Kidney capillary endothelial cell (primary cell): ENCODE measurements at places on chromosomes 1 and 21.

GRCh38 chr1:158255656-158256055, 1.4 kb downstream of the CD1A start:
- no peak for DNase-seq

GRCh38 chr1:78715181-78715661, 65.6 kb downstream of the IFI44 start:
- DNase-seq = no peak

GRCh38 chr1:51897699-51898031, 19.1 kb upstream of the NRDC start:
- DNase-seq = peak; percentile 94

DNA sequence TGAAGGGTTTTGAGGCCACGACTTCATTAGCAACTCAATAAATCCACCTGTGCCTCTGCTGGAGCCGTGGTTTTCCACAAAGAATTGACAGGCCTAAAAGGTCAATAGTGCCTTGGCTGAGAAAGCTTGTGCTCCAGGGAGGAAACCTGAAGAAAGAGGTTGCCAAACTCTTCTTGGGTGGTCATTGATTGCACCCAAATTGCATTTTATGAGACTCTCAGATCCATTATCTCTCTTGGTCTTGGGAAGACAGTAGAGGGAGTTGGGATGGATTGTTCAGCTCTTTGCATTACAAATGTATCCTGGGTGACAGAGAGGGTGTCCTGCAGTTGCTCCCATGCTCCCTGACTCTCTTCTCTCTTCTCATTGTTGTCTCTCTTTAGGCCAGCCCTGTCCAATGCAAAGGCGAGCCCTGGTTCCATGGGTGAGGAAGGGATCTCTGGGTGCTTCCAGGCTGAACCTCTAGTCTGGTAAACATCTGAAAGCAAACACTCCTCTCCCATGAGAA, 46.1 kb upstream of the HTR1D start:
- no peak for DNase-seq

- DNase-seq = no peak
These were observed 62.8 kb downstream of the CNST start for GRCh38 chr1:246629030-246629429.

DNA sequence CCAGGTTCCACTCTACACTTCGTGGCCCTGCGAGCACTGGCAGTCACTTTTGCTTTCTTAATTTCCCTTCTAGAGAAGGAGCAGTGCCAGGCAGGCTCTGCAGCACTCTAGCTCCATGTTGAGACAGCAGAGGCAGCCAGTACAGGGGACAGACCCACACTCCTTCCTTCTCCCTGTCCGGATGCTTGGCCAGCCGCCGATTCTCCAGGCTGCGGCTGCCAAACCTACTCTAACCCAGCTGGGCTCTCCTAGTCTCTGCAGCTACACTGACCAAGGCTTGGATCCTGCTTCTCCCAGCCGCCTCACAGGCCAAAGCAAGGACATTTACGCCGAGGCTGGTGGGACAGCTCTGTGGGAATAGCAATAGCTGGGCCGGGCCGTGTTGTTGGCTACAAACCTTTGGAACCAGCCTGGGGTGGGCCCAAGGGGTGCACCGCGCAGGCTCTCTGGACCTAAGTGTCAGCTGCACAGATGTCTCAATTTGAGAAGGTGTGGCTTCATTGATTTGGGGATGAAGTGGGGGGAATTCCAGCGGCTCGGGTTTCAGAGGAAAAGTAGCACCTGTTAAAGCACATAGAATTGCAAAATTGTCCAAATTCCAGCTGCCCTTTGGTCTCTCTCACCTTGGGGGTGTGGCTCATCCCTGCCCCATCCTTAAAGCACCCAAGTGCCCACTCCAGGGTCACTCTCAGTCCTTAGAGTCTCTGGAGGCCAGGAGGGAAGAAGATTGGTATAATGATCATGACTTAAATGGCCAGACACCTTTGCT, 3.2 kb downstream of the BARHL2 start:
- no peak for DNase-seq

DNA sequence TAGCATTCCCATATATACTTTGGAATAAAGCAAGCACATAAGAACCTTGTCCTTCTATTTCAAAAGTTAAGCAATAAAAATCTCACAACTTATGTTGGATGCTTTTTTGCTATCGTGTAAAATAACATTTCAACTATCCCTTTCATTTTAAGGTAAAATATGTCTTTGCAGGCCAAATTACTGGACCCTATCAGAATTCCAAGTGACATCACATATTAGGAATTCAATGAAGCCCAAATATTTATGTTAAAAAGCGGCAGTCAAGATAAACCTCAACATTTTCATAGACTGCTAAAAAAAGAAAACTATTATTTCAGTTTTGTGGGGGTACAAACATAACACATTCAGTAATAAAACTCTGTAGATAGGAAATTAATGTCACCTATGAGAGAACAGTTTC, 252.0 kb downstream of the KCTD3 start:
- DNase-seq = no peak

GRCh38 chr21:45943630-45944540, 37.7 kb upstream of the COL6A1 start:
- DNase-seq = no peak

DNA sequence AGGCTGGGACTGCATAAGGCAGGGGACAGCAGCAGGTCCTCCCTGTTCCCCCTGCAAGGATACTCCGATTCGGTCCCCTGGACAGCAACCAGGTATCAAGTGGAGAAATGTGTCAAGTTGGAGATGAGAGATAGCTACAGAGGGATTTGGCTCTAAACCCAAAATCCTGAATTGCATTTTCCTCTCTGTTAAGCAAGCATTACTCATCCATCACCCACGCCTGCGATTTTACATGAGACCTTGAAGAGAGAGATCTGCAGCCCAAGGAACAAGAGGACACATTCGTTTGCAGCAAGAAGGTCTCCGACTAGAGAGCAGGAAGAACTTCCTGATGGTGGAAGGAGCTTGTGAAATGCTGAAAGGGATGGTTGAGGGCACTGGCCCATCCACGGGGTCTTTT, 21.9 kb downstream of the SYT2 start:
- no peak for DNase-seq

DNA sequence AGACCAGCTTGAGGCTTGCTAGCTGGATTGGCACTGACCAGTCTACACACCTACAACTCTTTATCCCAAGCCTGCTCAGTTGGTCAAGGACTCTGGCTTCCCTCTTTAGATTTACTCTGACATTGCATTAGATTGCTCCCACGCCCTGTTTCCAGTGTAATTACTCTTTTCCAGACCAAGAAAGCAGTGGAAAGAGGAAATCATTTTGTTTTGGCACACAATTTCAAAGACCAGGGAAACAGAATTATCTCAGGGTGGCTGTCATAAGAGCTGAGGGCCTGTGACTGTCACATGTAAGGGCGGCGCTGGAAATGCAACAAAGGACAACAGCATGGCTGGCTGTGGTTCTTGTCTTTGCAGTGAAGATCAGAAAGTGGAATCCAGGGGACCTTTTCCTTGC, 302.7 kb downstream of the HHAT start:
- DNase-seq = no peak

DNA sequence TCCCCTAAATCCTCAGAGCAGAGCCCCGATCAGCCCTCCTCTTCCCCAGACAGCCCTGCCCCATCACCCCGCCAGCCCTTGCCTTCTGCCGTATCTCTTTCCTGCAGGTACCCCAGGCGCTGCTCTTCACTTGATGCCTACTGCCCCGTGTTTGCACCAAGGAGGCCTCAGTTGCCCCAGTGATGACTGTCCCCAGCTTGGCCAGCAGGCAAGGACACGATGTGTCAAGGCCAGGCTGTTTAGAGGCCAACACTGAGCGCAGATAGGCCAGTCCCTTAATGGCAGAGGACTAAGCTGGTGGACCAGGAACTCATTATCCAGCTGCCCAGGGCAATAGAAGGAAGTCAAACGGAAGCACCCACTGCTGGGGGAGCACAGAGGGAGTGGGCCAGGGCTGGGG, 68.4 kb downstream of the CAMK2N1 start:
- DNase-seq = no peak

- peak; percentile 20 for DNase-seq
These were observed 11.5 kb upstream of the PLA2G5 start for GRCh38 chr1:20058531-20058930.

DNA sequence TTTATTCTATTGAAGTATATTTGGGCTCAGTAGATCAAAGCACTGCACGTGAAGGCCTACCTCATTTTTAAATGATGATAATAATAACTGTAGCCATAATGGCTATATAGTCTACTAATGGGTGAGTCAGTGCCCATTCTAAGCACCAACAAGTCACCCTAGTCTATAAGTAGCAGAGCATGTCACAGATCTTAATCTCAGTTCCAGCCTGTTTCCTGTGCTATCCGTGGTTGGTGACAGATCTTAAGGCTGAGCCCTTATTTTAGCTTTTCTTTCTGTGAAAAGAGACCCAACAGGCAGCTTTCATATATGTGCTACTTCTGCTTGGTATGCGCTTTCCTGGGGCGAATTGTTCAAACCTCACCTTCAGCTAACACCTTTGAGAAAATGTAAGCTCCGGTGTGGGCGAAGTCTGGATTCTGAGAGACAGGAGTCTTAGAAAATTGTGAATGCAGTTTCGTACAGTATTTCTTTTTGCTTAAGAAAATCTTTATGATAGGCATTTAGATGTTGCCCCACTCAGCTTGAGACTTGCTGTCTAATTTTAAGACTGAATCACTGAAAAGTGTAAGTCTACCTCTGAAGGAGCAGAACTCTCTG, 59.6 kb downstream of the FMN2 start:
- DNase-seq = peak; percentile 89
